Right ventricle myocardium superior (tissue), 1 donor: ENCODE measurements at places on chromosomes 6 and 20.
A peak's percentile ranks its signal among the peaks of the same experiment; 100 is the strongest.

GRCh38 chr6:78810146-78810545, 57.2 kb upstream of the IRAK1BP1 start:
- no peak for DNase-seq

- no peak for DNase-seq
Measured at GRCh38 chr6:107695061-107695720, 128.9 kb downstream of the SCML4 start.

DNA sequence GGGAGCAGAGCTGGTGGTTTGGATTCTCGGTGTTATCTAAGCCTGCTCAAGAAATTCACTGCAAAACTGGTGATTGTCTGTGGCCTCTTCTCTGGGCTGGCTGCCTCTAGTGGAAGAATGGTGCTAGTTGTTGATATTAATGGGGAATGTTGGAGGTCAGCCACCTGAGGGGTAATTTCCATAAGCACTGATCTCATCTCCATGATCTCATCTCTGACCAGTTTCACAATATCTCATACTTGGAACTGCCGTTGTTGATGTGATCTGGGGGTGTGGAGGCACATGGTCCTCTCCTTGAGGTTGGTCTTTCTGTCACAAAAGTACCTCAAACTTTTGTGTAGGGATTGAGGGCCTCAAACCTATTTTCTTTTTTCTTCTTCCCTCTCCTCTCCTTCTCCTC, 102.6 kb downstream of the CD109 start:
- DNase-seq: no peak

DNA sequence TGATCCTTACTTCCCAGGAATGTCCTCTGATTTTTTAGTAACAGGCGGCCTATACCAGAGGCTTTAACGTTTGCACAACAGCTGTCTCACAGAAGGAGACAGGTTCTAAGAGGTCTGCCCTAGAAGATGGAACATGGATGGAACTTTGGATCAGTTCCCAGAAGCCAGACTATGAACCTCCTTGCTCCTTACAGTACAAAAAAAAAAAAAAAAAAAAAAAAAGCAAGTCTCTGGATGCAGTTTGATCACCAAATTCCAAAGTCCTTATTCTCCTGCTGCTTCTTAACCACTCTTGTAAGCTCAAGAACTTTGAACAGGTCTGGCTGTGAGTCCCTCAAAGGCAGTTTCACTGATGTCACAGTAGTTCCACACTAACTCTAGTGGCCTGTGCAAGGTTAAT, 2.0 kb upstream of the TRMT11 start:
- DNase-seq: no peak

GRCh38 chr6:125802943-125803377, 12.2 kb downstream of the NCOA7 start:
- DNase-seq: no peak

GRCh38 chr6:111530218-111530617, 47.2 kb upstream of the REV3L start:
- DNase-seq: no peak

DNA sequence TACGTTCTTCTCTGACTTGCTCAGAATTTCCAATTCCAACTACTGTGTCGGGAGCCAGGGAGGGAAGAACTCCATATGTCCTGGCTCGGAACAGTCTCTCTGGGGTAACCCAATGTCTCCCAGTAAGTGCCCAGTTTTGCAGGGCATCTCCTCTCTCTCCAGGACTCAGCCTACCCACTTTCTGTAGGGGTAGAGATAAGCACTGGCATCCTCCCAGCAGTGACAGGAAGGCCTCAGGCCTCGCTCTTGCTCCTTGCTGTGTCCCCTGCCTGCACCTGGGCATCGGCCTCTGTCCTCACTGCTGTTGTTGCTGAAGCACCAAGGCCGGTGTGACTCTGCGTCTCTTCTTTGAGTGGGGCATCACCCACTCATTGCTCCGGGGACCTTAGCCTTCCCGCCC, 388.9 kb upstream of the JARID2 start:
- no peak for DNase-seq

DNA sequence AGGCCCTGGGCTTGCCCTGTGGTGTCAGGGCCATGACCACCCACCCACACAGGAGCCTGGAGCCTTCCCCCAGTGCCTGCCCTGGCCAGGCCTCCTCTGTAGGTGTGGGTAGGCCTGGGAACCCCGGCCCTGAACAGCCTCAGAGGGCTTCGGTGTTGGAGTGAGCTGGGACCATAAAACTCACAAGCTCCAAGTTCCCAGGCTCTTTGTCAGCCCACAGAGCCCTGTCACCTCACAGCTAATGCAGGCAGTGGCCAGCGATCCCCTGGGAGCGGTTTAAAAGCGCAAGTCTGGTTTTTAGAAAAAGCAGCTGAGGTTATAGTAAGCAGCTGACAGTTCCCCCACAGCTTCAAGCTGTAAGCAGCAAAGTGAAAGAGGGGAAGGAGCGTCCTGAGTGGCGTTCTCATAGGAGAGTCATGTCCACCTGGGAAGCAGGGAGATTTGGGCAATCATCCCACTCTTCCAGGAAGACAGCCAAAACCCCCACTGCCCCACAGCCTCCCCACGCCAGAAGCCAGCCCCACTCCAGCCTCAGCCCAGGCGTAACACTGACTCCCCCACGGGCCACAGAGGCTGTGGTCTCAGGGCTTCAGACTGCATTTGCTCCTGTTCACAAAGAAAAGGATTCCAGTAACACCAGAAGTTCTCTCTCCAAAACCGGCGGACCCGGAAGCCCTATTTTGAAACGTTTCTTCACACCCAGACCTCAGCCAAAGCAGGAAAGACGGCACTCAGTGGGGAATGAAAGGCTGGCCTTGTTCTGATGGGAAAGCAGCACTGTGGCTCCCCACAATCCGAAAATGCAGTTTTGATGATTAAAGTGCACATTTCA, 34.3 kb upstream of the FOXC1 start:
- no peak for DNase-seq

DNA sequence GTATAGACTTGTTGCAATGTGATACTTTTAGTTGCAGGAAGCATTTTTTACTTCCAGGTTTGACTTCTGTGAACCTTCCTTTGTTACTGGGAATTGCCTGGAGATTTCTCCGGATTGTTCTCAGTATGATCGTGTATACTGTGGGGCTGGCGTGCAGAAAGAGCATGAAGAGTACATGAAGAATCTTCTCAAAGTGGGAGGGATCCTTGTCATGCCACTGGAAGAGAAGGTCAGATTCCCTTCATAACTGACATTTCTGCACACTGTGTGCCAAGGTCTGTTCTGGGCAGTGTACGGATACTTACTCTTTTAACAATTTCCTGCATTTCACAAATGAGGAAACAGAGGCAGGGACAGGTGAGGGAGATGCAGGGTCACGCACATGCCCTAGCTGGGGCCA, 9.7 kb downstream of the PCMTD2 start:
- peak; percentile 23 for DNase-seq

GRCh38 chr6:159376516-159377158, 207.4 kb downstream of the FNDC1 start:
- no peak for DNase-seq

DNA sequence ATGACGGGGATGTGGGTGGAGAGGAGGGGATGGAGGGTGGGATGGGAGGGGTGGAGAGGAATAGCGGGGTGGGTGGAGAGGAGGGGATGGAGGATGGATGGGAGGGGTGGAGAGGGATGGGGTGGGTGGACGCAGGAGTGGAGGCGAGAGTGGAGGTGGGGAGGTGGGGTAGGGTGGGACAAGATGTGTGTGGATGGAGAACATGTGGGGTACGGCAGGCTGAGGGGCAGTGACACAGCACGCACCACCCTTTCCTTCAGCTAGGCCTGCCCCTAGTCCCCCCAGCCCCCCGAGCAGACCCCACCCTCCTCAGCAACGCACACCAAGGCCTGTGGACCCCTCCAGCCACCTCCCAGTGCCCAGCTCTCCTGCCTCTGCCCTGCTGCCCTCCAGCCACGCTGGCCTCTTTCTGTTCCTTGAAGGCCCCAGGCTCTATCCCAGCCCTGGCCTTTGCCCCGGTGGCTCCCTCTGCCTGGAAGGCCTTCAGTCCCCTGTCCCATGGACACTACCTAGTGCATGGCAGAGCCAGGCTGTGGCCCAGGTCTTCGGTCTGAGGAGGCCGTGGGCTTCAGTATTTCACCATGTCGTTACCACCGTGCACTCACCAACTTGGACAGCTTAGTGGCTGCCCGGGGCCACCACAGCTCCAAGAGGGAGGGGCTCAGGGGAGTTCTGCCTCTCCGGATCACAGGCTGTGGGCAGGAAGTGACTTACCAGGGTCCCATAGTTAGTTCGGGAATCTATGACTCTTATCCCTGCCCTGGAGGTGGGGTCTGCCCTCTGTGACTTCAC, 78.4 kb upstream of the PMEPA1 start:
- no peak for DNase-seq

- no peak for DNase-seq
Measured at GRCh38 chr6:6969761-6970223, 138.0 kb upstream of the RREB1 start.

GRCh38 chr6:158561938-158562337, 2.0 kb downstream of the TMEM181 start:
- no peak for DNase-seq

DNA sequence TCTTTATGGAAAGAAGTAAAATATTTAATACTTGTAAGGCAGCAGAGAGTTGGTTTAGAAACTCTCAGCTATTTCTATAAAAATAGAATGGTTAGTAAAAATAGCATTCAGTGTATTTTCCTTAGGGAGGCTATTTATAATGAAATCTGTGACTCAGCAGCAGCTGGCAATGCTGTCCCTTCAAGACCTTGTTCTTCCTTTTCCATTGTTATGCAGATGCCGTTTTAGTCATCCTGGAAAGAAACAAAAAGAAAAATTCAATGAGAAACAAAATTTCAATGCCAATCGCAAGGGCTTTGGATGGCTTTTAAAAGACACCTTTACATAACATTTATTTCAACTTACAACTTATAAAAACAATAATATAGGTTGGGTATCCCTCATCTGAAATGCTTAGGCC, 17.5 kb downstream of the MPC1 start:
- no peak for DNase-seq

DNA sequence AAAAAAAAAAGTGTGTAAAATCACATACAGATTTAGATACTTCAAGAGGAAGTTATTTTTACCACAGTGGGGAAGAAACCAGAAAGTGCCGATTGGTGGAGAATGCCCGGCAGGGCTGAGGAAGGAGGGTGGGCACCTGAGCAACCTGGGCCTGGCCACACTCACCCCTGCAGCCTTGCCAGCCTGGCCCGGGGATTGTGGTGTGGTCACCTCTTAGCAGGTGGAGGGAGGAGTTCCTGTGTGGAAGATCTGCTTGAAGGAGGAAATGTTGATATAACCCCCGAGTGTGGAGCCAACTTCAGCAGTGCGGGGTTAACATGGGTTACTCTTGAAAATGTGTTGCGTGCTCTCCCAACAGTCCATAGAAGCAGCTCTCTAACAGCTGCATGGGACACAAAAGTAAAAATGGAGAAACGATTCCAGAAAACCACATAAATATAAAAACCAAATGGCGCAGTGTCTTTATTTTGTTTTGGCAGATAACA, 14.7 kb downstream of the UST start:
- DNase-seq: peak; percentile 53

- DNase-seq: no peak
Measured at GRCh38 chr6:13370623-13371022, 42.3 kb upstream of the TBC1D7 start.

- DNase-seq: no peak
Measured at GRCh38 chr6:143695130-143695968, 17.6 kb downstream of the PHACTR2 start.

DNA sequence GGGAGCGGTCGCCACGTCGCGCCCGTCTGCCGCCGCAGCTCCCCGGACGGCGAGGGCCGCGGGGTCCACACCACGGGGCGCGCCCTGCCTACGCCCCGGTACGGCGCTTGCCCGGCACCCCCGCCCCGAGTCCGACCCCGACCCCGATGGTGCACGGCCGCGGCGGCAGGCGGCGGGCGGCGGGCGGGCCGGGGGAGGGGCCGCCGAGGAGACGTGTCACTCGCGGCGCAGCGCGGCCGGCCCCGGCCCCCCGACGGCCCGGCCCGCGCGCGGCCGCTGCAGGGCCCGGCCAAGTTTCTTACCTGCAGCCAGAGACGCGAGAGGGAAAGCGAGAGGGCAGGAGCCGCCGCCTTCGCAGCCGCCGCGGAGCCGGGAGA, 328 bp downstream of the RRBP1 start:
- DNase-seq: no peak

DNA sequence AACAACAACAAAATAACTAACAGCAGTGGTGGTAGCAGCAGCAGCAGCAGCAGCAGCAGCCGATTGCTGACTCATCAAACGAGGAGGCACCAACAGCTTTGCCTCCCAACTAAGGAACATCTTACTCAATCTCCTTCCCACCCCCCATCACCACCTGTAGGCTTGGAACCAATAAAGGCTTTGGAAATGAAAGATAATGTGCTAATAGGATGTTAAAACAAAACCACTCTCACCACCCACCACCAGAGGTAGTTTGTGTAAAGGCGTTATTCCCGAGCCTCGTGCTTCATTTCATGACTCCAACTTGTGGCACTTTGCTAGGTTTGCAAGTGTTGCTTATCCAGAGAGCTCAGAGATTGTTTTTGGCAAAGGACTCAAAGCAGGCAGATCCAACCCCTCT, 346.5 kb downstream of the CD83 start:
- no peak for DNase-seq

- DNase-seq: no peak
Measured at GRCh38 chr6:67689329-67689728, 945.8 kb upstream of the ADGRB3 start.

DNA sequence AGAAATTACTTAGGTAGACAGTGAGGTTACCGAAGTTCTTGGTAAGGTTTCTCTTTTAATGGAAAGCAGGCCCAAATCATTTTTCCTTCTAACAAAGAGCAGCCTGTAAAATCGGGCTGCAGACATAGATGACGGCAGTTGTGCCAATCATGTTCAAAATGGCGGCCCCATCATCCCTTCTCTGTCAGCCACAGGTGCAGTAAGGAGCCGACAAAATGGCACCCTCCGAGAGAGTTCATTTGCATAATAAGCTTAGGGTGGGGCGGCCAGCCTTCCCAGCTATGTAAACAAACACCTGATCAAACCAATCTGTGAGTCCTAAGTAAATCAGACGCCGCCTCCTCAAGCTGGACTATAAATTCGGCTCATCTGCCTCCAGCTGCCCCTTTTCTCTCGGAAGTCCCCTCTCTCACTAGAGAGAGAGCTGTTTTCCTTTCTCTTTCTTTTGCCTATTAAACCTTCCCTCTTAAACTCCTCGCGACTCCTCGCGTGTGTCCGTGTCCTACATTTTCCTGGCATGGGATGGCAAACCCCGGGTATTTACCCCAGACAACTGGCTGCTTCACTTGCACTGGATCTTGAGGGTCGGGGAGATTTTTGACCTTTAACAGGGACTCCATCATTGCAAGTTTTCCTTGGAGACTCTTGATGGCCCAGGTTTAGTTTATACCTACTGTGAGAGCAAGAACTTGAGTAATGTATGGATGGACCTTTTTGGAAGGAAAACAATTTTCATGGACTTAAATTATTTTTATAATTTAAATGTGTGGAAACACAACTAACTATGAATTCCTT, 8.9 kb upstream of the DDR1 start:
- no peak for DNase-seq

DNA sequence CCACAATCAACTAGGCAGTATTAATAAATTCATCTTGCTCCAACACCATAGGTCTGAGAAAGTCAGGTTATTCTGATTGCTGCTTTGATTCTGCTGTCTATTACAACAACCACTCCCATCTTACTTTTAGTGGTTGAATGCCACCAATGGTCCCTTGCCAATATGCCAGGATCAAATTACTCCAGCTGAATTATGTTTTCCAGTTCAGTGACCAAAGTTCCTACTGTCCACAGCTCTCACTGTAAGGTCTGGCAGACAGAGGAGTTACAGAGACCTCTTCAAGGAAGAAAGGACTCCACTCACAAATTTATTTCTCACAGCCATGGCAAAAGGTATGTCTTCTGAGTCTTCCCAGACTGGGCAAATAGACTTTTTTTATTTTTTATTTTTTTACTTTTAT, 557.0 kb downstream of the HAO1 start:
- DNase-seq: no peak
